ENCODE measurements at places on chromosomes 1 and 21.

DNA sequence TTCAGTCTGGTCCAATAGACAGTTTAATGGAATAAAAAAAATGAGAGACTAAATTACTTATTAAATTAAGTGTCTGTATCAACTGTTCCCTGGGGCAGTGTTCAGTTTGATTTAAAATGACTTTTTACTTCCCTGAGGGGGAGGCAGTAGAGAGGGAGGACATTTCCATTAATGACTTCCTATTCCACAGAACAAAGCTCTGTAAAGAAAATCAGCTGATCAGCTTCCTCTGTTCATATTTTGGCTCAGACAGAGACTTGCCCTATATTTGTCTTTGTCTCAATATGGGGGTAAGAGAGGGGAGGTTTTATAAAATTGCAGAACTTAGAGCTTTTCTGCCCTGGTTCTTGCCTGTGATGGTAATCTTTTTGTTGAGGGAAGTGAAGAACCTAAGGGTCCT is 8.4 kb downstream of the CFAP126 start:
- no peak for DNase-seq

DNA sequence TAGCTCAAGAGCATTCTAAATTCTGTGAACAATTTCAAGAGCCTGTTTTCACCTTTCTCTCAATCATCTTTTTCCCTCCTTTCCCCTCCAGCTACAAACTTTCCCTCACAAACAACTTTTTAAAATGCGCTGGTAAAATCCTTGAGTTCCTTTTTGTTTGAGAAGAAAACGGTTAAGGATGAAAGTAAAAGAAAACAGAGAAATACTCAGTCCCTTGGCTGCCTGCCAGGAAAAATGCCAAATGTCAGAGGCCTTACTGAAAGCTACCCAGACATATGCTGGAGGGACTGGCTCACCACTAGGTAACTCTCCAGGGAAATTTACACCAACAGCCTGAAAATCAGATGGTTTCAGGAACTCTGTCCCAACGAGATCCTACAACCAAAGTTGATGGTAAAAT is 11.0 kb upstream of the SERBP1 start:
- peak; percentile 49 for DNase-seq

GRCh38 chr1:215608646-215609045 is 41.5 kb downstream of the KCTD3 start:
- DNase-seq, result no peak

DNA sequence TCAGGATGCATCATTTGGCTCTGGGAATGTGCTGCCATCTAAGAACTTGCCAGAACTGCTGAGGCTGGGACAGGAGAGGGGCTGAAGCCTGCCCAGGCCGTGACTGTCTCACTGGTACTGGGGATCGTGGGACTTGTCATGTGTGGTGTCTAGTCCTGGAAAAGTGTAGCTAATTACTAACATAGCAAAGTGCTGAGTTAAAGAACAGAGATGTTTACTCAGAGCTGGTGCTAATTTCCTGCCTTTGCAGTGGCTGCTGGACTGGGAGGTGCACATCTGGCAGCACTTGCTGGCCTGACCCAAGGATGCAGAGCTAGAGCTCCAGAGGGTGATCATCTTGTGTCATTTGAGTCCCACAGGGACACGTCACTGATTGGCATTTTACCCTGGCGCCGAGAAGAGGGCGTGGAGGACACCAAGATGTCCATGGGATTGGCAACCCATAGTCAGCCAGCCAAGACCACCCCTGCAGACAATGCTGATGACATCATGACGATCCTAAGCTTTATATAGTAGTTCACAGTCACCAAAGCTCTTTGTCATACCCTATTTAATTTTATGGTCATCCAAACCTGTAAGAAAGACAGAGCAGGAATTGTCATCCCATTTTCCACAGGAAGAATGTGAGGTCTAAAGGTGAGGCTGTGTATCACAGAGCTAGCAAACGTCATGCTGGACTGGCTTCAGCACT is 110.1 kb upstream of the SLC44A3 start:
- DNase-seq, result no peak

DNA sequence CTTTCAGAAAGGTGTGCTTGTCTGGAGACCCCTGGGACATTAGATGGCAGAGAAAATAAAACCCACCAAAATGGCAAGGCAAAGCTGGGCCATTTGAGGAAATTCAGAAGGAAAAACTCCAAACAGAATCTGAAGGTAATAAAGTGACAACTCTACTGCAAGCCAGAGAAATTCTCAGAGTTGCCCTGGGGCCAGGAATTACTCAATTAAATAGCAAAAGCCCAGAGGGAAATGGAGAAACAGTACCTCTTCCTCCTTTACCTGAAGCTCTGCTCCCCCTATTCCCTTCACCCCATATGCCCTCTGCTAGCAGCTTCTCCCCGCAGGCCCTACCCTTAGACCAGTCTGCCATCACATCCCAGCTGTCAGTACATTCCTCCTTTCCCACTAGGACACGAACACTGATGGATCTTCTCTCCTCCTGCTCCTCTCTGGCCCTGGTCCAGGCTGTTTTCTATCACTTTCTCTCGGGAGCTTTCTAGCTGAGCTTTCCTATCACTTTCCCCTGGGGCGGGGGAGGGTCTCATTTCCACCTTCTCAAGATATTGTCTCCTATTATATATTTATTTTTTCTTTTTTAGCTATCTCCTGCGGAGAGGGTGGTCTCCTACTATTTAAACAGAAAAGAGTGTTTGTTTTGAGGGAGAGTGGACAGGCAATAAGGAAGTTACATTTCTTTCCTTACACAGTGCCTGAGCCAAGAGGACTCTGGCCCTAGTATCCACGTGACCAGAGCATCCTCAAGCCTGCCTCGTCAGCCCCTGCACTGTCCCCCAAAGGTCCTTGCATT is 47.7 kb upstream of the RBM15 start:
- DNase-seq, result no peak

DNA sequence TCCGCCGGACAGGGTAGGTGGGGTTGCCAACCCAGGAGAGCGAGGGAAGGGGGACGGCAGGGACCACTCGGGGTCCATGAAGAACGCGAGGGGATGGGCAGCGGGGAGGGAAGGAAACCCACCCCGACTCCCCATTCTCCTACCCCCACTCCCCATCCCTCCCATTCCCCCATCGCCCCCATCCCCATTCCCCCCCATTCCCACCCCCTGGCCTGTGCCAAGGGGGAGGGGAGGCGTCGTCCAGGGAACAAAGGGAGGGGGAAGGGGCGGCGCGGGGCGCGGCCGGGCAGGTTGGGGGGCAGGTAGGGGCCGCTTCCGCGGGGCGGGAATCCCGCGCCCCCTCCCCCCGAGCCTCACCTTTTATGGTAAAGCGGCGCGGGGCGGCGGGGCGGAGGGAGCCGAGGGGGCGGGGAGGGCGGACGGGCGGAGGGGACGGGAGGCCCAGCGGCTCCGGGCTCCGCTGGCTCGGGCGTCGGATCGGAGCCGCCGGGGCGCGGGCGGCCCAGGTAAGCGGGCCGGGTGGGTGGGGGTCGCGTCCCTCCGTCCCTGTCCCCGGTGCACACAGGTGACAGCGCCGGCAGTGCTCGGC is at the start of gene FBLIM1:
FBLIM1 (plus strand) TSS at position 453 of the 589 bp plus-strand sequence. CDS start 6,189 bp downstream, outside the sequence.
- DNase-seq, result no peak

GRCh38 chr1:20726118-20726911 is 6.2 kb downstream of the SH2D5 start:
- no peak for DNase-seq

DNA sequence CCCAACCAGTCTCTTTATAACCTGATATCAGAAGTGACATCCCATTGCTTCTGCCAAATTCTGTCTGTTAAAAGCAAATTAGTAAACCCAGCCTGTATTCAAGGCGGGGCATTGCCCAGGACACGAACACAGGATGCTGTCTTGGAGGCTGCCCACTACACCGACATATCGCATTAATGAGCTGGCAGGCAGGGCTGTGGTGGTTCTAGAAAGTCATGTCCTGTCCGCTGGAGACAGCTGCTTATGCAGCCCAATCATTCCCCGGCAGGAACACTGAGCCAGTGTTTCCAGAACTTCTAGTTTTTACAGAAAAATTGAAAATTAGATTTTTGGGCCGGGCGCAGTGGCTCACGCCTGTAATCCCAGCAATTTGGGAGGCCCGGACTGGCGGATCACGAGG is 19.3 kb downstream of the C1orf167 start:
- DNase-seq, result no peak

DNA sequence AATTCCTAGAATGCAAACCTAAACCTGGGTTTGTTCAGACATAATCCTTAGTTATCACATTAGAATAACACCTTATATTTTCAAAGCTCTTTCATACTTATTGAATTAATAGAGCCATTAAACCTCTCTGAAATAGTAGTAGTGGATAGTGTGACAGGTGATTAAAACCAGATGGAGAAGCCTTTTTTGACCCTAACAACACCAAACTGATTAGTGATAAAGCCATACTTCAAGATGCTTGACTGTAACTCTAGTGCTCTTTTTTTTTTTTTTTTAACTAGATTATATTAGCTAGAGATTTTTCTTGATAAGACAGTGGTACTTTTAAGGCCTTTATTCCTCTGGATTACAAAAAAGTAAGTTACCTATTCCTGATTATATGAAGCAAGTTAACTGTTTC is 190.1 kb downstream of the ST6GALNAC3 start:
- no peak for DNase-seq

DNA sequence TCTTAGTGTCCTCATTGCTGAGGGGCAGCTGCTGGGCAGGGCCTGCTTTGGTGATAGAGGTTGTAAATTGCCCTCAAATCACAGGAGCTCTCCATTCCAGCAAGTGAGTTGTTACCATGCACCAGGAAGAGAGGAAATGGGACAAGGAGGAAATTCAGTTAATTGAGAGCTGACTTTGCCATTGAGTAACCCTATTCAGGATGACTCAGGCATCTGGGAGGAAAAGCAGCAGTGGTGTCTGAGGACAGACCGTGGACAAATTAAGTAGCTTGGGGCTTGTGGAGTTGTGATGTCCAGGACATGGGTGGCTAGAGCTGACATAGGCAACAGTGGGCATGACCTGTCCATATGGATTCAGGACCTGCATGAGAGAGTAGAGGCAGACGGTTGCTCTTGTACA is 5.9 kb downstream of the ARHGEF10L start:
- DNase-seq, result no peak

DNA sequence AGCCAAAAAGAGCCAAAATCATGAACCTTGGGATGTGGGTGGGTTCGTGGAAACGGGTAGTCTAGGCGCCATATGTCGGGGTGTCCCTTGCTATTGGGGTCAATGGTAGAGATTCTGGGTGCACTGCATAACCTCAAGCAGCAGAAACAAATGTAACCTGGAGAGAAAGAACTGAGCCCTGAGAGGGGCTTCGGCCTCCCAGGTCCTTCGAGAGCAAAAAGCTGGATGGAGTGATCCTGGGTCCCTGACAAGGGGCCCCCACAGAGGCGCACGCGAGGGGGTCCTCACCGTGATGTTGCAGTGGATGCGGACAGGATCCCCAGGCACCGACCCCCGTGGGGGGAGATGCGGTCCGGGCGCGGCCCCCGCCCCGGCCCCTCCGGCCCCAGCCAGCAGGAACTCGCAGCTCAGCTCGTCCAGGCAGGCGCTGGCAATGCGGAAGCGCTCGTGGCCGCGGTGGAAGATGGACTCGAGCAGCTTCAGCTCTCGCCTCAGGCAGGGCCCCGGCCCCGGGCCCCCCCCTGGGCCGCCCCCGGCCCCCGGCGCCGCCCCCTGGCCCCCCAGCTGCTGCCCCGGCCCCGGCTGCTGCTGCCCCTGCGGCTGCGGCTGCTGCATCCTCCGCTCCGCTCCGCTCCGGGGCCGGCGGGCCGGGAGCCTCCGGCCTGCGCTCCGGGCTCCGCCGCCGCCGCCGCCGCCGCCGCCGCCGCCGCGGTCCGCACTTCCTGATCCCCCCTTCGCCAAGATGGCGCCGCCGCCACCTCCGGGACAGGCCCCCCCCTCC is at the start of gene UBE2Q1:
UBE2Q1 (minus strand) TSS at position 724 of the 781 bp plus-strand sequence; CDS start at position 615, 109 bp downstream.
- DNase-seq, result peak; percentile 37

GRCh38 chr1:167447521-167448136 is 70.7 kb downstream of the CD247 start:
- peak; percentile 65 for DNase-seq

- DNase-seq, result no peak
Measured at GRCh38 chr1:244074559-244075171, 23.6 kb downstream of the ZBTB18 start.

DNA sequence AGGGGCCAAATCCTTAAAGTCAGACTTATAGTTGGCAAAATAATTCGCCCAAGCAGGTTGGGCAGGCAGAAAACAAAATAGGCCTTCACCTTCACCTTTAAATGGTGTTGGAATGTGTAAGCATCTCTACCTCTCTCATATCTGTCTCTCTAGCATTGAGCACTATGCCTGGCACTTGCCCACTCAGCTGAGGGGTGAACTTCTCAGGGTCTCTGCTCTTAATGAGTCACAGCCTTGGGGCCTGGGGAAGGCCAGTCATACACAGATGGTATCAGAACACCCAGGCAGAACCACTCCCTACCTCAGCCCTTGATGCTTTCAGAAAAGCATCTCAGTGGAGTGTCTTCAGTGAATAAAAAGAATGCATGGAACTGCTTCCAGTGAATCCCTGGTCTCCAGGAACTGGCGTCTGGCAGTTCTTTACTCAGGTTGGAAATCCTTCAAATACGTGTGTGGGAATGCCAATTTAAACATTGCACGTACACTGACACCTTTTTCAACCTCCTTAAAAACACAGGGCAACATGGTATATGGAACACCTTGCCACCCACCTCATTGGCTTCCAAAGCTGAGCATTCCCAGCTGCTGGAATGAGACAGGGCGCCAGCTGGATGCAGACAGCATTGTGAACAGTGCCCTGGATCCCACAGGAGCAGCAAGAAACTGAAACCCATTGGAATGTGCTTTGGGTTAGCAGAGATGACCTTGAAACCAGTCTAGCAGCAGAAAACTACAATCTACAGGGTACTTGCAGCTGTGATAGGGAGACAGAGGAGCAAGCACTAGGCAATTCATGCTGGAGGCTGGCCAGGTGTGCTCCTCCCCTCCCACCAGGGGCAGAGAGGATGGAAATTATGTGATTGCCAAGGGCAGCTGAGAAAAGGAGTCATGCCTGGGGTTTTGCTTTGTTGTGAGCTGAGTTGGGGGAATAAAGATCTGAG is 30.0 kb downstream of the ZNF697 start:
- no peak for DNase-seq

GRCh38 chr1:116751146-116751545 is 3.1 kb upstream of the CD2 start:
- DNase-seq, result peak; percentile 49

DNA sequence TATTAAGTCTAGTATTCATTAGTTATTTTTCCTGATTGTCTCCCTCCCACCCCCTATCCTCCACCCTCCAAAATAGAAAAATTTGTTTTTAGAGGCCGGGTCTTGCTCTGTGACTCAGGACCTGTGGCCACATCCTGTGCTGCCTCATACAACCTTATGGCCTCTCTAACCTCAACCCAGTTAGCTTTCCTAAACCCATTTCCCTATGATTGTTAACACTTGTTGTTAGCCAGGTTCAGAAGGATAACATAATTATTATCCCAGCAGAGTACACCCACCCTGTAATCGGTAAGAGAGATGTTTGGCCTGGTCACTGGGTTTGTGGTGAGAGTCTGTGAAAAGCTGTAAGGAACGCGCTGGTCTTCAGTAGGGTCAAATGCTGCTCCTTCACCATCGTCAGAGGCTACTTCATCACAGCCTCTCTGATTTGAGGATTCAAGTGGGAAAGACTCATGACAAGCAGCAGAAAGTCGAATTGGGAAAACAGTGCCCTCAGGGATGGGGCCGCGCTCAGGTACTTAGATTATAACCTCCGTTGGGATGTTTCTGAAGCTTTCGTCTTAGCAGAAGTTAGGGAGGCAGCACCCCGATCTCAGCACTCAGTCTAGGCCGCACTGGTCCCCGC is 35.9 kb upstream of the HMGN1 start:
- DNase-seq, result no peak

- no peak for DNase-seq
Measured at GRCh38 chr1:234545517-234546386, 64.2 kb downstream of the IRF2BP2 start.

- no peak for DNase-seq
Measured at GRCh38 chr1:229973297-229973612, 93.8 kb upstream of the GALNT2 start.

GRCh38 chr1:77548285-77548684 is 134.2 kb downstream of the ZZZ3 start:
- no peak for DNase-seq
